SHP77 treated with DMSO at 0.1 percent for 48 hours (cell line): ENCODE measurements at places on chromosomes 2 and 18.

- DNase-seq: no peak
These were observed 92.2 kb upstream of the CDKL4 start for GRCh38 chr2:39335930-39336329.

DNA sequence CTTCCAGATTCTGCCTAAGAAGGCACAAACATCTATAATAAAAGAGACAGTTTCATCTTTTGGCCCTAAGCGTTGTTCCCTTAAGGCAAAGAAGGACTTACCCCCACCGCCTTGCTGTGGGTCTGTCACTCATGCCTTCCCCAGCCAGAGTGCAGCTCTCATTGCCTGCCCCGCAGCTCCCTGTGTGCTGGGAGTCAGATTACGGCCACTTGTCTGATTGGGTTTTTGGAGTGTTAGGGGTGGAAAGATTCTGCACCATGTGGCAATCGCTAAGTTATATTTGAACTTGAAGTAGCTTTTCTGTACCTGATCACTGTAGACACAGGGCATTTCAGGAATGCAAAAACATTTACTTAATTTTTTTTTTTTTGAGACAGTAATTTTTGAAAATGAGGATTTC, at the start of gene AQP4:
TSS of gene AQP4 (minus strand) at position 151 of the 400 bp plus-strand sequence. CDS start at position 133, 18 bp downstream.
- no peak for DNase-seq

- no peak for DNase-seq
These were observed 36.2 kb downstream of the SPTBN1 start for GRCh38 chr2:54492335-54492734.

- no peak for DNase-seq
These were observed 52.8 kb downstream of the CLASP1 start for GRCh38 chr2:121596221-121597080.

GRCh38 chr18:8277270-8277669, 332.0 kb upstream of the RAB12 start:
- DNase-seq: no peak

DNA sequence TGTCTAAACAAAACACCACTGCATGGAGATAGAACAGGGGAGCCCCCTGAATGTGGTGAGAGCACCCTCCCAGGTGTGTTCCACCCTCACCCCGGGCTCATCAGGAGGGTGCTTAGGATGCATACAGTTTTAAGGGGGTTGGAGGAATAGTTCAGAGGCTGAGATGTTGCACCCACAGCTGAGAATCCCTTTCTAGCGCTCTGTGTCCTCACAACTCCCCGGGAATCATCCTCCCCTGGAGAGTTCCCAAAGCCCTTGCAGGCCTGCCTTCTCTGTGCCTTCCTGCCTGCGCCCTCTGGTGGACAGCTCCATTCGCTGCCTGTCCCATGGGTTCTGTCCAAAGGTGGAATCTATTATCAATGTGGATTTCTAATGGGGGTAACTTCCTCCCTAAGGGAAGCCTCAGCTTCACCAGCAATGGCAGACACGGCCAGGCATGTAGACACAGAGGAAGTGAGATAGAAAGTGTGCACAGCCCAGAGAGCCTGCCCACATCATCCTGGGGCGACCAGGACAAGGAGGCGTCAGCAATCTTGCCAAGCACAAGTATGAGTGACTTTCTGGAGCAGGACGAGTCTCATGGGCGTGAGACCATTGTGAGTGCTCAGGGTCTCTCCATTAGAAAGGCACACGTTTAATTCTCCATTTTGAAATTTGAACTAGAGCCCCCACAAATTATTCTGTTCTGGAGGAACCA, 1.2 kb upstream of the UGT1A5 start:
- peak; percentile 25 for DNase-seq

- no peak for DNase-seq
These were observed 965.6 kb upstream of the NRXN1 start for GRCh38 chr2:51997571-51997970.

GRCh38 chr2:234679741-234680687, 183.1 kb upstream of the ARL4C start:
- no peak for DNase-seq

- DNase-seq: no peak
These were observed 187.3 kb downstream of the CAMKMT start for GRCh38 chr2:44549099-44549471.

- DNase-seq: peak; percentile 1
These were observed 15.0 kb upstream of the ELOA2 start for GRCh38 chr18:47050468-47050867.

GRCh38 chr2:241546771-241547498, 11.6 kb upstream of the BOK start:
- DNase-seq: no peak

GRCh38 chr2:120320318-120320851, 25.6 kb upstream of the INHBB start:
- DNase-seq: no peak

DNA sequence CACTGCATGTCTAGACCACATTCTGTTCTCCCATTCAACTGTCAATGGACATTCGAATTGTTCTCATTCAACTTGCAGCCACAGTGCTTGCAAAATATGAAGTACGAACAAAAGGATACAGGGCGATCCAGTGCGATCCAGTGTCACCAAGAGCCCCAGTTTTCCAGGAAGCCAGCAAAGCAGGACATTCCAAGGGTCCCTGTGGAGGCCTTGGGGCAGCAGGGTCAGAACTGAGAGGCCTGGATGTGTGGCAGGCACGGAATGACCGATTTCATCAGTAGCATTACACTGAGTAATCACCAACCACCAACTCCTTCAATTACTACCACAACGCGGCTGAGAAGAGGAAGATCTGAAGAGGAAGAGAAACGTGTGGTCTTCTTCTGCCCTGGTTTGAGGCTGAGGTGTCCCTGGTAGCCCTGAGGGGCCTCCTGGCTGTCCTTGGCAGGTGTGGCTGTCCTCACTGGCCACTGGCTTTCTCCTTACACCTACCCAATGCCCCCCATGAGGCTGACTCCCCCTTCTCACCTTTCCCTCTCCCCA, 172.7 kb upstream of the FHL2 start:
- DNase-seq: no peak

DNA sequence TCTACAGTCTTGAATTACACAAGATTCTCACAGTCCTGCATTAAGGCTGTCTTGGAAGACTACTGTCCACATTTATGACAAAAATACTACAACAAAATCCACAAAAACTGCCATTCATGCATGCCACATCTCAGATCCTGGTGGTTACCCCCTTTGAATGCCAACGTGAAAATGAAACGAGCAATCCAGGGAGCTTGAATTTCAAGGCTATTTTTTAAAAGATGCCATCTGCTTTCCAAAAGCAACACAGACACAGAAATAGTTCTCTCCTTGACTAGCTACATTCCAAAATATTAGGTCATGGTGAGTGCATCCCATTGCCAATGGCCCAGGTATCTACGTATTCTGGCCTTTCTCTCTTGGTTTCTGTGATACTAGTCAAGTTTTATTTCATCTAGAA, 36.3 kb downstream of the IRS1 start:
- no peak for DNase-seq

DNA sequence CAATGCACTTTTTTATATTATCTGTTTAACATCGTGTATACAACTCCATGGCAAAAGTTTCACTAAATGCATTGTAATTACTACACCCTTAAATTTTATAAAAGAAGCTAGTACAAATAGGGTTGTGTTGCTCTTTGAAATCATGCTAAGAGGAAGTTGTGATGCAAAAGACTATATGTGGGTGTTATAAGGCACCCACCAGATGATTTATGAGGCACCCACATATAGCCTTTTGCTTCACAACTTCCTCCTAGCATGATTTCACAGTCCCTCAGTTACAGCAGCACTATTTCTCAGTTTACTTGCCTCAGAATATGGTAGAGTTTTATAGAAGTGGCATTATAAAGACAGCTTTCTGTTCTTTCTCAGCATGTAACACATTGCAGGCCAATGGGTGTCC, 277.3 kb upstream of the DOK6 start:
- DNase-seq: no peak

GRCh38 chr2:60648191-60648590, 94.7 kb upstream of the BCL11A start:
- no peak for DNase-seq

DNA sequence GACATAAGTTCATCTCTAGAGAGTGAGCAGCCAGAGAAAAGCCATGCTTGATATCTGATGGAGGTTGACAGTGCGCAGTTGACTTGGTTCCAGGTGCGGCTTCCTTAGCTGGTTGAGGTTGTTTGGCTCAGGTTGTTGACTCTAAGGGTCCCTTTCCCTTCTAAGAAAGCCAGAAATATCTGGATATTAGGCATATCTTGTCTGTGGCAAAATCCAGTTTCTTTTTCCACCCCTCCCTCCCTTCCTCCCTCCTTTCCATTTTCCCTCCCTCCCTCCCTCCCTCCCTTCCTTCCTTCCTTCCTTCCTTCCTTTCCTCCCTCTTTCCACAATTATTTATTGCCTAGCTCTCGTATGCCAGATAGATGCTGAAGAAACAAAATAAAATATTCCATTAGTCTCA, 82.6 kb upstream of the TNP1 start:
- no peak for DNase-seq

- no peak for DNase-seq
These were observed 66.6 kb downstream of the MYL12B start for GRCh38 chr18:3328532-3328931.

- no peak for DNase-seq
These were observed 239.5 kb upstream of the COL3A1 start for GRCh38 chr2:188734691-188735090.

DNA sequence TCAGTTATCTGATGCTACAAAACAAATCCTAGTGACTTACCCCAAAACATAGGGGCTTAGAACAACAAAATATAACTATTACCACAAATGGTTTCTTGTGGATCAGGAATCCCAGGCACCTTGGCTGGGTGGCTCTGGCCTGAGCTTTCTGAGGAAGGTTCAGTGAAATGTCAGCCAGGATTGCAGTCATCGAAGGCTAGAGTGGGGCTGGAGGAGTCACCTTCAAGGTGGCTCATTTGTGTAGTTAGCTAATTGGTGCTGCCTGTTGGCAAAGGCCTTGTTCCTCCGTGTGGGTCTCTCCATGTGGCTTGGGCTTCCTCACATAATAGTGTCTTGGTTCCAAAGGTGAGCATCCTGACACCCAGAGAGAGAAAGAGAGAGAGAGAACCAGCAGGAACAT, 57.4 kb downstream of the COPS8 start:
- DNase-seq: no peak

- DNase-seq: peak; percentile 36
These were observed 14.5 kb downstream of the CLIP4 start for GRCh38 chr2:29129586-29130281.

- no peak for DNase-seq
These were observed 37.8 kb downstream of the FAM168B start for GRCh38 chr2:131055169-131056065.

- no peak for DNase-seq
These were observed 103.3 kb downstream of the COL6A3 start for GRCh38 chr2:237310515-237311114.

GRCh38 chr2:11368059-11368572, 23.7 kb upstream of the ROCK2 start:
- no peak for DNase-seq

DNA sequence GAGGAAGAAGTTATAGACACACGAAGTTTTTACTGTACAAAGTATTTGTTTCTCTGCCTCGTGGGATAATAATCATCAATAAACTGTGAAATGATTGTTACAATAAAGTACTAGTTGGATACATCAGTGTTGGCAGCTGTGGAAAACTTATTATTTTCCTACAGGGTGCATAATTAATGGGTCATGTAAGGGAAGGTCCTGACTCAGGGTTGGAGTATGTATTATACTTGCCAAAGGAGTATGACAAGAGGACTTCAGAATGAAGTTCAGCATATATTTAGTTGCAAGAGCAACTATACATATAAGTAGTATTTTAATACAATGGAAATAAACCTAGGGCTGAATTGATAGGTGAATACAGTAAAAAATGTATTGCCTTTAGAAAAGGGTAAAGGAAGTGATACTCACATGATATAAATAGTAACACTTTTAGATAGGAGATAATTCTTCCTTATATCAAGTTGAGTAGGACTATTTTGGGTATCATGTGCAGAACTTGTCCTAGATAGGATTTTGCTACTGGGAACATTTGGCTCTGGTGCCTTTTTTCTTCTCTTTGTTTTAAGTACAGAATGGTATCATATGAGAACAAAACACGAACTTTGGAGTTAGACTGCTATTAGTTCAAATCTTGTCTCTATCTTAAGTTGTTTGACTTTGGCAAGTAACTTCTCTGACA, 79.1 kb downstream of the PLCL1 start:
- DNase-seq: no peak

DNA sequence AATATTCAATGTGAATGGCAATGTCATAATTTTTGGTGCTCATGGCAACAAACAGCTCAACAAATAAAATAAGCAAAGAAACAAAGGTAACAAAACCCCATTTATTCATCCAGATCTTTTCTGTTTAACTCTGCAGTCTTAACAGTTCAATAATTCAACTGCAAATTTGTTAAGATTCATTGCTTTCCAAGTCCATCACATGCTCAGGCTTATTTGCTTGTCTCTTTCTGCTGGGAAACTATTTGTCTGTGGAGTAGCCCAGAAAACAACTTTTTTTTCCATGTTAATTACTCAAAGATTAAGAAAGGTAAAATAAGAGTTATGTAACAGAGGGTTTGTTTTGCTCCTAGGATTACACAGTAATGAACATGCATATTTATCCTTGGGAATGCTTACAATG, 92.6 kb upstream of the PNPT1 start:
- no peak for DNase-seq

- DNase-seq: no peak
These were observed 9.0 kb downstream of the CDH2 start for GRCh38 chr18:28167835-28168349.

GRCh38 chr2:110998311-110998710, 122.4 kb upstream of the BCL2L11 start:
- no peak for DNase-seq

GRCh38 chr2:14634489-14635390, 2.2 kb downstream of the LRATD1 start:
- DNase-seq: peak; percentile 79

GRCh38 chr2:6355886-6356761, 509.6 kb downstream of the CMPK2 start:
- DNase-seq: no peak

- DNase-seq: no peak
These were observed 171.2 kb upstream of the MSH6 start for GRCh38 chr2:47611771-47612170.

DNA sequence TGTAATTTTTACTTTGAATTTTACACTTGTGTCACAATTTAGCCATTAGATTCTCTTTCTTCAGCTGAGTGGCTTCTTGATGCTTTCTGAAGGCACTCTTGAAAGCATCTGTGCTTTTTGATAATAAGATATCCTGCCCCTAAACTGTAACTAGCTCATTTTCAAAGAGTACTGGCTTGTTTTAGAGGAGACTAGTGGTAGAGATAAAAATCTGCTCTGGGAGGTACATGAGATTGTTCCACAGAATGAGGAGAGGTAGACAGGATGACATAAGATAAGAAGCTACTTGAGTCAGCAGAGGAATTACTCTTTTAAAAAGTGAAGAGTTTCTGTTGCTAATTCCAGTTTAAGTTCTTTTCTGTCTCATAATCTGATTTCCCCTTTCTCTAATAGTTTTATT, 10.6 kb downstream of the PLEKHB2 start:
- DNase-seq: no peak

- DNase-seq: no peak
These were observed 35.4 kb downstream of the STAT4 start for GRCh38 chr2:191115391-191115790.

GRCh38 chr2:6920743-6921064, 3.5 kb downstream of the RNF144A start:
- no peak for DNase-seq

GRCh38 chr2:10208736-10209135, 86.2 kb downstream of the RRM2 start:
- DNase-seq: no peak
